ENCODE measurements at places on chromosomes 16 and 17.

DNA sequence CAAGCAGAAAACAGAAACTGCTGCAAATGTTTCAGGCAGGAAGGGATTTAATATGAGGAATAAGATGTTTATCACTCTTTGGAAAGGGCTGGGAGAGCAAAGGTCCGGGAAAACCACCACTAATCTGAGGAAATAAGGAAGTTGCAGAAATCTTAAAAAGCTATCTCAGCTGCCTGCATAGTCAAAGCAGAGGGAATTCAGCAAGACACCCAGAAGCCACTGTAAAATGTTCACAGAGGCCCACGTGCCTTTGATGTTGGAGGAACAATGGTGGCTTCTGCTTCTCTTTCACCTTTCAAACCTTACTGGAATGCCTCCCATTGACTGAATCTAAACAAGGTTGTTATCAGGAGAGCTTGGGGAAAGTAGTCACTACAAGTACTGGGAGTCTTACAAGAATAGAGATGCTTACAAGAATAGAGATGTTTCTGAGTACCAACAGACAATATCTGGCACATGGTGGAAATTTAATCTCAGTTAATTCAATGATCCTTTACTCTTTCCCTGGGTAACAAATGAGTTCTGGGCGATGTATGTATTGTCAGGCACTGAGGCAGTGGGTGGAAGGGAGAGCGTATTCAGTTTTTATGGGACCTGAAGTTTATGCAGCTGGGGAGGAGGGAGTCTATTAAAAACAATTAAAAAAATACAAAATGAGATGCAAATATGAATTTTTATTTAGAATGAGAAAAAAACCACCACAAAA lies 56.1 kb upstream of the MED13 start:
- DNase-seq = no peak

DNA sequence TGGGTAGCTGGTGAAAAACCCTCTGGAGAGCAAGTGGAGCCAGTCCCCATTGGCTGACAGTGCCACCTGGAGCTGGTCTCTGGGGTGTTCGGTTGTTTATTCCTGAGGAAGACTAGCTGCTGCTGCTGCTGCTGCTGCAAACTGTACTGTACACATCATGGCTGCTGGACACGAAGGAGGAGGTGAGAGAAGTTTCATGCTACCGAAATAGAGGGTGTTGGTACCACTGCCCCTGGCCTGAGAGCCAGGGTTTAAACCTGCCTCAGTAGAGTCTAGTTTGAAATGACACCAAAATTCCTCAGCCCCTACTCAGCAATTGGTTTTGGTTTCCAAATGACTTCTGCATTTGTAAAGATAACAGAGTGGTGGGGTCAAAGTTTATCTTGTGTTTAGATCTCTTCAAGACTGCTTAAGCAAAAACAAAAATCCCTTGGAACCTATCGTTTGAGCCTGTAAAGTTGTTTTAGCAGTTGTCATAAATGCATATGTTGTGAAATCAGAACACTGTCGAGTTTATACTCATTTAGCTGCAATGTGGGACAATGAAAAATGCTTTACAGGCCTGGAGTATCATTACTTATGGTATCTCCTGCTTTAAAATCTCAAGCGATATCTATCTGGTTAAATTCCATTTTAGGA lies 40.8 kb downstream of the CYB5B start:
- DNase-seq = no peak

DNA sequence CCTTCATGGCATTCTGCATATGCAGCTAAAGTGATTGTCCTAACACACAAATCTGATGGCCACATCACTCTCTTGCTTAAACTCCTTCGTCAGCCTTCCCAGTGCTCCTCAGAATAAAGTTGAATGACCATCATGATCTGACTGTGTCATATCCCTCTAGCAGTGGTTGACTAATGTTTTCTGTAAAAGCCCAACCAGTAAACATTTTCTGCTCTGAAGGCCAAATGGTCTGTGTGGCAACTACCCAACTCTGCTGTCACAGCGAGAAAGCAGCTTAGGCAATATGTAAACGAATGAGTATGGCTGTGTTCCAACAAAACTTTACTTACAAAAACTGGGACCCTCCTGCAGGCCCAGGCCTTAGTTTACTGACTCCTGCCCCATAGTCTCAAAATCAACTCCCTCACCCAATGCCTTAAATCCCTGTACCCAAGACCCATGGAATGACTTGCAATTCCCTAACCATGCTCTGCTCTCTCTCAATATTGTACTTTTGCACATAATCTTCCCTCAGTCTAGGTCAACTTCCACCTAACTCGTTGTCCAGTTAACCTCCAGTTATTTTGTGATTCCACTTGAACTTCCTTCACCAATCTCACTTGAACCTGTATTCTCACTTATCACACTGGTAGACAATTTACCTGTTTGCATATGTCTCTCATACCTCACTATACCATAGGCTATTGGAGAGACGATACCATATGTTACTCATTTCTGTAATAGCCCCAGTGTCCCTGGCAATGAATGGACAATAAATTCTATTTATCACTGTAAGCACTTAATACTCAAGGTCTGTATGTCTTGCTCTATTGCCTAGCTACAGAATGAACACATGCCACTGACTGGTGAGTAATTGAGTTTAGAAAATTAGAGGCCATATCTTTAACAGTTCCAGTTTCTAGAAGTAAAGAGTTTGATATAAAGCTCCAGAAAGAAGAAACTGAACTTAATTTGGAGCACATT lies 29.1 kb downstream of the TMEM100 start:
- DNase-seq = no peak

DNA sequence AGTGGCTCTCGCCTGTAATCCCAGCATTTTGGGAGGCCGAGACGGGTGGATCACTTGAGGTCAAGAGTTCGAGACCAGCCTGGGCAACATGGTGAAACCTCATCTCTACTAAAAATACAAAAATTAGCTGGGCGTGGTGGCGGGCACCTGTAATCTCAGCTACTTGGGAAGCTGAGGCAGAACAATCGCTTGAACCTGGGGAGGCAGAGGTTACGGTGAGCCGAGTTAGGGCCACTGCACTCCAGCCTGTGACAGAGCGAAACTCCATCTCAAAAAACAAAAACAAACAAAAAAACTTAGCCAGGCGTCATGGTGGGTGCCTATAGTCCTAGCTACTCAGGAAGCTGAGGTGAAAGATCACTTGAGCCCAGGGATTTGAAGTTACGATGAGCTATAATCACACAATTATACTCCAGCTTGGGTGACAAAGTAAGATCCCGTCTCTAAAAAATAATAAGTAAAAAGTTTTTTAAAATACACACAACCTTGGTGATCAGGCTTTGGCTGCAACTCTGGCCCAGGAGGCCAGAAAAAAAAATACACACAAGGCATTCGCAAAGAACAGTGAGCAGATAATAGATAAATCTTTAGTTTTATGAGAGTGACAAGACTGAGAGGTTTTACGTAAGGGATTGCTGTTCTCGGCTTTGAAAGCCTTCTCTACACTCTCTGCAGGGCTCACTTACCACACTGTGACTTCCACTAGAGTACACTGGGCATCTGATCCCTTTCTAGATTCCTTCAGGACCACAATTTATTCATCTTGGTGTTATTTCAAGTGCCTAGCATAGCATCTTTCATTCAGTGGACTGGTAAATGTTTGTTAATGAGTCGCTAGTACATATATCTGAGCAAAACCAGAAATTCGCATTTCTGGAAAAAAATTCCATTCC lies 5.9 kb downstream of the GSPT1 start:
- no peak for DNase-seq

Data from HuH-7.5 (cell line).